ENCODE measurements at places on chromosomes 3 and 15. TPM values are rescaled to one million over a fixed set of nuclear protein-coding genes. Genes with fewer than 3 reads are reported as not detected.

The GCNT3 gene
- 2.0 TPM for total RNA-seq

The RNF111 gene
- 15.3 TPM for total RNA-seq

The DAPK2 gene
- 1.4 TPM for total RNA-seq

The NANOGP8 gene
- total RNA-seq, result not detected

DNA sequence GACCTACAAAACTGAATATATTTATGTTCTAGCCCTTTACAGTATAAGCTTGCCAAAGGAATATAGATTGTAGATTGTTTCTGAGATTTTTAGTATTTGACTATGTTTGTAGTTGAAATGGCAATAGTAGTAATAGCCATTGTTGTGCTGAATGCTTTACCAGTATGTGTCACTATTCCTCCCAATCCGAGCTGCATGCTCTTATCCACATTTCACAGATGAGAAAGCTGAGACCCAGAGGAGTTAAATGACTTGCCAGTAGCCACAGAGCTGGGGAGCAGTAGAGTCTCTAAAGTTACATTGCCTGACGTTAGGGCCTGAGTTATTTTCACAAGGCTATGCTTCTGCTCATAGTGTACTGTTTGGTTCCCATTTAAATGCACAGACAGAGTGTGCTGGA, 3.3 kb upstream of the GLB1 start:
- DNase-seq, result no peak

DNA sequence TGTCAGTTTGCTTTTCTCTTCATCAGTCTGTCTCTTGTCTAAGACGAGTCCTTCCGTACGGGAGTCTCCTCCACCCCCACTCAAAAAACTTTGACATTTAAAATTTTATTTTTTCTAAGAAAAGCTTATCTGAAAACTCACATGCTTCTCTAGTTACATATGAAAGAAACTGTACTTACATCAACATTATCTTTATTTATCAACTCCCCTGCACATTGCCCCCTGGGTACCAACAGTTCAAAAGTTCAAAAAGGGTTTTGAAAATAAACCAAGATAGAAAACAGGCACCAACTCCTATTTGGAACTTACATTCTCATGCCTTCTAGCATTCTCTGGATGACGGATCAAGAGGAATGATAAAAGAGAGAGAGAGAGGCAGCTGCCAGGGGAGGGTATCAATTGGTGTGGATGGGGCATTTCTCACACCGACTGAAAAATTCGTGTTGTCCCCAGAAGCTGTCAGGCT, 182.5 kb downstream of the FOXP1 start:
- no peak for DNase-seq

DNA sequence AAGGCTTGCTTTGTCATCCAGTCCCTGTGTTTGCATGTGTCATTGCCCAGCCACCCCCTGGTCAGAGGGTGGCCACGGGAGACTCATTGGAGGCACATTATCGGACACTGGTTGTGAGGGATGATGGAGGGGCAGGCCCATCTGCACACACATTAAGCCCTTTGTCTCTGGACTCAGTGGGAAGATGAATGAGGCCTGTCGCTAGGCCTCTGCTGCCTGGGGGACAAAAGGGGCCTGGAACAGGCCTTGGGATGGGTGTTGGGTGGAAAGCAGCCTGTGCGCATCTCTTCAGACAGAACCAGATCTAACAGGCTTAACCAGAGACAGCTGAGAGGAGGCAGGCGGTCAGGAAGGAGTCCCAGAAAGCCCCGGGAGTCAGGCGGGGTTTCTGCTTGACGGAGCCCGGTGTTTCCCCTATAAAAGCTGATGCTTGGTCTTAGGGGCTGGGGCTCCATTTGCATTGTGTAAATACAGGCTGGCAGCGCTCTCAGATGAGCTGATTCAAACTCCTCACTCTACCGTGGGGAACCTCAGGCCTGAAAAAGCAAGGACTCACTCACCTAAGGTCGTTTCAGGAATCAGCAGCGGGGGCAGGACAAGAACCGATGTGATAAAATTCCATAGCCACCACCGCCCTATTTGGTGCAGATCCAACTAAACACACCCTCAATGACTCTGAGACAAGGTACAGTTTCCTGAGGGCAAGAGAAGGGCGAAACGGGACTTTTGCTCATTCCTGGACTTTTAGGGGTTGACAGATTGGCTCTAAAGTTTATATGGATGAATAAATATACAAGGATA, 17.1 kb upstream of the SKIC8 start:
- DNase-seq, result no peak

DNA sequence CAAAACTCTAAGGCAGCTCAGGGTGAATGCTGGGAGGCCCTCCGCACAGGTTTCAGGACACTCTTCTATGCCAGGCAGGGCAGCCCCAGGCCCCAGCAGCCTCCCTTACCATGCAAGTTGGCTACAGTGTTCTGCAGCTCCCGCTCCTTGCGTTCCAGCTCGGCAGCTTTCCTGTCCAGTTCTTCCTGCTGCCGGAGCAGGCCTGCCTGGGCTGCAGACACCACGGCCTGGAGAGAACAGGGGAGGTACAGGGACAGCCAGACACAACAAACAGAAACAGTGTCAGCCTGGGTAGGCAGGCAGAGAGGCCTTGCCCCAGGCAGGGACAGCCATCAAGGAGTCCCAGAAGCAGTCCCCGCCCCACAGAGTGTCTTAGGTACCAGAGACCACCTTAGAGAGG, 9.0 kb upstream of the ULK3 start:
- DNase-seq, result no peak

GRCh38 chr3:46282696-46283095, 40.4 kb downstream of the CCR3 start:
- no peak for DNase-seq

Data from kidney epithelial cell (primary cell).